ENCODE measurements at places on chromosomes 6 and 20. TPM values are rescaled to one million over a fixed set of nuclear protein-coding genes. Genes with fewer than 3 reads are reported as not detected.

GNL1 gene
- total RNA-seq: 83.5 TPM

DNA sequence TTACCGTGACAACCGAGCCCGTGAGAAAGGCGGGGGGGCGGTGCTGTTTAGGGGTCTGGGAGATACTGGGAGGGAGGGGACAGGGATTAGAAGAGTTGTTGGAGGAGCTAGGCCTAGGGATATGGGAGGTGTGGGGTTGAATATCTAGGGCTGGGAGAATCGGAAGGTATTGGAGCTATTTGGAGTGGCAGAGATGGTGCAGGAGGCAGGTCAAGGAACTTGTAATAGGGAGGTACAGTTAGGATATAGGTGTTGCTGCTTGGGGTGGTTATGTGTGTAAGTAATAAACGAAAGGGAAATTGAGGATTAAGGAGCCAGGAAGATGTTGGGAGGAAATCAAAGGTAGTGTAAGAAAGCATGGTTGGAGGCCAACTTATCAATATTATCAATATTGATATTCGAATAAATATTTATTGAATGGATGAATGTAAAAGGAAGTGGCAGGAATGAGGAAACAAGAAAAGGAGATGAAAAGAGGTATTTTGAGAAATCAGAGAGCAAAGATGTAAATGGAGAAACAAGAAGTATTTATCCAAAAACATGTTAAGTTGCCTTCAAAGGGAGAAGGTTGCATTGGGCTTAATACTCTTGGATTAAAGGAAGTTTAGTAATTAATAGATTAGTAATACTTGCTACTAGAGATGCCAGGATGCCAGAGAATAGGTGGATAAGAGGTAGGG, 602 bp downstream of the PPP1R11 start:
- DNase-seq: peak; percentile 92

GRCh38 chr20:12969071-12969669, 39.6 kb upstream of the SPTLC3 start:
- no peak for DNase-seq

DNA sequence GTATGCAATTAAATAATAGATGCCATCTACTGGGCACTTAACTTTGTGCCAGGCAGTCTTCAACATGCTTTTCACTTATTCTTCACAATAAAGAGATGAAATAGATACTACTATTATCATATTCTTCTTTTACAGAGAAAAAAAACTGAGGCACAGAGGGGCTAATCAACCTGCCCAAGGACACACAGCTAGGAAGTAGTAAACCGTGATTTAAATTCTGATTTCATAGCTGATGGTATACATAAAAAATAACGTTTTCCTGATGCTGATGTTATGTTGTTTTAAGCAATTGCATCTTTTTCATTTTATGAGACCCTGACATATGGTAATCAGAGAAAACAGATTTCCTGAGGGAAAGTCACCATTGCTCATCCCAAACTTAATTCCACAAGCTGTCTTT, 45.1 kb upstream of the ATXN1 start:
- DNase-seq: no peak

- DNase-seq: no peak
These were observed 329.0 kb downstream of the GJA1 start for GRCh38 chr6:121764493-121764892.

DNA sequence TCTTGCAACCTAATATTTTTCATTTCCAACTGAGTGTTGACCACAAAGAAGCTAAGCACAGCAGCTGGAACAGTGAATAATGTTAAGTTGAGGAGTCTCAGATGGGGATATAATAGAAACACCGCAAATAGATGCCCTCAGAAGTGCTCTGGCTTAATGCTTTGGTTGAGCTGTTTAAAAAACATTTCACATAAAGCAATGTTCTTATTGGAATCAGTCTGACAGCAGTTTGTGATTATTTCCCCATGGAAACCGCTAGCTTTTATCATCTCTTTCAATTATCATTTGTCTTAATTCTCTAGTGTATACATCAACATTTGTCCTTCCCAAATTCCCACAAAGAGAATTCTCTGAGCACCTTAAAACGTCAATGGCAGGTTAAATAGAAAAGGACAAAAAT, 30.8 kb downstream of the METTL24 start:
- DNase-seq: no peak

- DNase-seq: no peak
These were observed 348.9 kb downstream of the NRN1 start for GRCh38 chr6:5657684-5658430.

- peak; percentile 87 for DNase-seq
These were observed 20.8 kb downstream of the C20orf203 start for GRCh38 chr20:32652739-32653526.

DNA sequence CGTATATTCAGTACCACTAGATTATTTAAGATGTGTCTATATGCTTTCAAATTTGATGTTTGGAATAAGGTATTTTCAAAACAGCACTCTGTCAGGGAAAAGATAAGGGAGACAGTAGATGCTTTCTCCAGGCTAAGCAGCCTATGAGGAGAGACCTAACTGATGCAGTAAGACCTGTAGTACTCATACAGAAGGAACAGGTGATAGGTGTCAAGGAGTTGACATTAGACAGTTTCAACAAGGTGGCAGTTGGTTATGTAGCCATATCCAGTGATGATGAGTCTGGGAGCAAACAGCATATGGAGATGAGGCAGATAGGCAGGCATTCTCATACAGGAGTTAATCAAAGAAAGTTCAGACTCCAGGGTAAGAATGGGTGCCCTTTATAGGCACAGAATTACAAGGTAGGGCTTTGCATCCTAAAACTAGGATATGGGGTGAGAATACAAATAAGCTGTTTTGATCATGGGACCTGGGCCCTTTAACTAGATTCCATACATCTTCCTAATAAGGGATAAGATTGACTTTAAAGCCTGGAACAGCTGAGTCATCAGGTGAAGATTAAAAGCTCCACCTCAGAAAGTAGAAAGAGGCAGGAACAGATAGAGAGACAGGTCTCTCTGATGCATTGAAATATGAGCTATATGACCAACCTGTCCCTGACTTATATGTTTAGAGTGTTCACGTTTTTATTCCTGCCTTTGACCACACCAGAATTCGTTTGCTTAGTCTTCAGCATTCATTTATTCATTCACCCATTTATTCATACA, 7.9 kb downstream of the RSPH4A start:
- DNase-seq: no peak

- DNase-seq: no peak
These were observed 398.3 kb downstream of the UTRN start for GRCh38 chr6:144683216-144684070.

Data from H9 (cell line).